ENCODE measurements at places on chromosomes 3 and 15. TPM values are rescaled to one million over a fixed set of nuclear protein-coding genes. Genes with fewer than 3 reads are reported as not detected.

ZNF660 gene
- total RNA-seq: 2.2 TPM

- H3K27ac ChIP-seq: no peak overlapping the region
- no peaks in the 10 kb centered on the region for H3K36me3 ChIP-seq
- no peak for DNase-seq
- H3K4me1 ChIP-seq: peaks cover 19% of the 10 kb centered on the region
Observed at GRCh38 chr3:197149-197827, 725 bp downstream of the CHL1 start.

DNA sequence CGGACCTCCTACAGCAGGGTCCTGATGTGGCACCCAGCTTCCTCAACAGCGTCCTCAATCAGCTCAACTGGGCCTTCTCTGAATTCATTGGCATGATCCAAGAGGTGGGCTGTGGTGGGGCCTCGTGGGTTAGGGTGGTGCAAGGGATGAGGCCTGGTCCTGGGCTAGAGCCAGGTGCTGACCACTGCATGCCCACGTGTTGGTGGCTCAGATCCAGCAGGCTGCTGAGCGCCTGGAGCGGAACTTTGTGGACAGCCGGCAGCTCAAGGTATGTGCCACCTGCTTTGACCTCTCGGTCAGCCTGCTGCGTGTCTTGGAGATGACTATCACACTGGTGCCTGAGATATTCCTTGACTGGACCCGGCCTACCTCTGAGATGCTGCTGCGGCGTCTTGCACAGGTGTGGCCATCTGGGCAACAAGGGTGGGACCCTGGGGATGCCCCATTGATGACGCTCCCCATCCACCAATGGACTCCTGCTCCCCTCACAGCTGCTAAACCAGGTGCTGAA, 3.8 kb downstream of the AMIGO3 start:
- H3K4me3 ChIP-seq: no peak overlapping the region
- no peak for DNase-seq
- H3K27me3 ChIP-seq: no peaks in the 10 kb centered on the region
- H3K4me1 ChIP-seq: peaks cover 13% of the 10 kb centered on the region
- peaks cover 28% of the 10 kb centered on the region for H3K36me3 ChIP-seq

SLC28A1 gene
- total RNA-seq: 1.1 TPM

KLHL40 gene
- total RNA-seq: not detected

GRCh38 chr3:49536875-49537533, 17.3 kb upstream of the BSN start:
- H3K27me3 ChIP-seq: no peaks in the 10 kb centered on the region
- H3K4me1 ChIP-seq: peaks cover 26% of the 10 kb centered on the region
- peaks cover 31% of the 10 kb centered on the region for H3K36me3 ChIP-seq
- no peak for DNase-seq
- no peak overlapping the region for H3K27ac ChIP-seq

FETUB gene
- total RNA-seq: not detected

- H3K36me3 ChIP-seq: no peaks in the 10 kb centered on the region
- no peak overlapping the region for H3K4me3 ChIP-seq
- no peaks in the 10 kb centered on the region for H3K4me1 ChIP-seq
- no peak for DNase-seq
- H3K27ac ChIP-seq: no peak overlapping the region
Observed at GRCh38 chr3:24853685-24854490, 359.2 kb upstream of the THRB start.

ZDHHC23 gene
- 1.6 TPM for total RNA-seq

Measured in heart left ventricle (tissue), 16 donors.